ENCODE measurements at places on chromosomes 7 and 10. TPM values are rescaled to one million over a fixed set of nuclear protein-coding genes. Genes with fewer than 3 reads are reported as not detected.
A peak's percentile ranks its signal among the peaks of the same experiment; 100 is the strongest.

The NCF1 gene
- total RNA-seq: not detected

- DNase-seq: peak; percentile 60
These were observed 9.7 kb upstream of the SMIM30 start for GRCh38 chr7:113128031-113128430.

The CFAP43 gene
- total RNA-seq: 0.44 TPM

DNA sequence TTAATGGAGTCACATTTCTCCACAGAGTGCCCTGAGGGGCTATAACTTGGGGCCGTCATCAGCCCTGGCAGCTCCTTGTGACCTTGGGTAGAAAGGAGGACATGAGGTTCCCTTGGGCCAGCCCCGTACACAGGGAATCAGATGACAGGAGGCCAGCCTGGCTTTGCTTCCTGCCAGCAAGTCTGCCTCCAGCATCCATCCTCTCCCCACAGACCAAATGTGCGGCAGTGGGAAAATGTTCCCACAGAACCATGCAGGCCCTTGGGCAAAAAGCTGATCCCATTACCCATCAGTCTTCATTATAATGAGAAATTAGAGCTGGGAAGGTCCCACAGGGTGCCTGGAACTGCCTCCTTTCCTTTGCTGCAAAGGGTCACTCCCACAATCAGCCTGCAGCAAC lies 908.3 kb downstream of the GRID1 start:
- DNase-seq: no peak

The HOXA5 gene
- total RNA-seq: 7.5 TPM

The OR2A7 gene
- 0.69 TPM for total RNA-seq

The IL2RA gene
- not detected for total RNA-seq

The BMPER gene
- total RNA-seq: 0.06 TPM

The VWDE gene
- total RNA-seq: 7.7 TPM

The SPAM1 gene
- not detected for total RNA-seq

The TMEM184A gene
- 23.1 TPM for total RNA-seq

DNA sequence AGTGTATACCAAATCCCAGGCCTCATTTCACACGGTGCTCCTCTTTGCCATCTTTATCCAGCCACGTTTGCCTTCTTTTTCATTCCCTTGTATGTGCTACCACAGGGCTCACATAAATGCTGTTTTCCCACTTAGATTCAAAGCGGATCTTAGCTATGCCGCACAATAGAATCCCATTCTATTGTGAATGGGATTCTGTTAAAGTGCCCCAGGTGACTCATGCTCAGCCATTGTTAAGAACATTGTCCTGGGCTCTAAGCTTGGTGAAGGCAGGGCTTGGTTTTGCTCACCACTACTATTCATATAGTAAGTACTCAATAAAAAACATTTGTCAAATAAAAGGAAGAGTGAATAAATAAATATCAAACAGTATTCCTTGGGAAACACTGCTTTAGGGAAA lies 72.3 kb upstream of the PHYHIPL start:
- no peak for DNase-seq

The DMTF1 gene
- 48.8 TPM for total RNA-seq

DNA sequence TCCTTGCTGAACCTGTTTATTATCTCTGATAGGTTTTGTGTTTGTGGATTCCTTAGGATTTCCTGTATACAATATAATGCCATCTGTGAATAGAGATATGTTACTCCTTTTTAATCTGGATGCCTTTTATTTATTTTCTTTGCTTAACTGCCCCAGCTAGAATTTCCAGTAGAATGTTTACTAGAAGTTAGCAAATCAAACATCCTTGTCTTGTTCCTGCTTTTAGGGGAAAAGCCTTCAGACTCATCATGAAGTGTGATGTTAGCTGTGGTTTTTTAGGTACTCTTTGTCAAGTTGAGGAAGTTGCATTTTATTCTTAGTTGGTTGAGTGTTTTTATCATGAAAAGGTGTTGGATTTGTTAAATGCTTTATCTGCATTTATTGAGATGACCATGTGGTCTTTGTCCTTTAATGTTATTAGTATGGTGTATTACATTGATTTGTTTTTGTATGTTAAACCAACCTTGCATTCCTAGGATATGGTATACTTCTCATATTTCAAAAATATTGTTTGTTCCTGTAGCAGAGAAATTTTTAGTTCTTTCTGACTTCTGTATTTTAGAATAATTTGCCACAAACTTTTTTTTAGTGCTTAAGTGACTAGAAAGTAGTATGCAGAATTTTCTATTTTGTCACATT lies 24.3 kb downstream of the PPP2R2D start:
- DNase-seq: peak; percentile 29

Data from PC-3 (cell line).